ENCODE measurements at places on chromosomes 12 and 14.

DNA sequence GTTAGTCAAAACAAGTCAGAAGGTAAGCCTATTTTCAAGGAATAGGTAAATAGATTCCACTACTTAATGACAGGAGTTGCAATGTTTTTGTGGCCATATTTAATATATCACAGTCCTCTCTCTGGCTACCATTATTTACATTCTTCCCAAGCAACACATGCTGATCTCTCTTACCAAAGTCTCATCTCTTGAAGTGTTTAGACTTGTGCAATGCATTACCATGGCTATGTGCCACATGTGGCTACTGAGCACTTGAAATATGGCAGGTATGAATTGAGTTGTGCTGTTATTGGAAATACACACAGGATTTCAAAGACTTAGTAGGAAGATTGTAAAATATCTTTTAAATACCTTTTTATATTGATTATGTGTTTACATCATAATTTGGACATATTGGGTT is 262.4 kb upstream of the PDE3A start:
- no peak for DNase-seq

GRCh38 chr12:40788276-40788675 is 96.0 kb downstream of the CNTN1 start:
- DNase-seq = no peak

DNA sequence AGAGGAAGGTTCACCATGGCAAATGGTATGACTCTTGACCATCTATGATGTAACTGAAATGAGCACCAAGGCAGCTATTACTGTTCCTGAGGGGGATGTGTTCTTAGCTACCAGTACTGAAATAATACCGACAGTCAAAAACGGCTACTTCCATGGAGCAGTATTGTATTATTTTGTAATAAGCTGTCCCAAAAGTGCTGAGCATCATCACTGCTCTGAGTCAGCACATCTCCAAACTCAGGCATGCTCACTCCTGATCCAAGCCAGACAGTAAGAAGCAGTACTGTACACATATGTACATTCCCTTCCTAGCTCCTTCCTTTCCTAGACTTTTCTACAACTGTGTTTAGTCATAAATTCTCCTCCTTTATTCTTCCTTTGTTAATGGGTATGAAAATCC is 8.6 kb downstream of the VTI1B start:
- DNase-seq = no peak

- no peak for DNase-seq
These were observed 3.5 kb downstream of the RPS6KL1 start for GRCh38 chr14:74919421-74920165.

GRCh38 chr14:69657950-69658355 is 46.6 kb downstream of the SUSD6 start:
- DNase-seq = no peak

DNA sequence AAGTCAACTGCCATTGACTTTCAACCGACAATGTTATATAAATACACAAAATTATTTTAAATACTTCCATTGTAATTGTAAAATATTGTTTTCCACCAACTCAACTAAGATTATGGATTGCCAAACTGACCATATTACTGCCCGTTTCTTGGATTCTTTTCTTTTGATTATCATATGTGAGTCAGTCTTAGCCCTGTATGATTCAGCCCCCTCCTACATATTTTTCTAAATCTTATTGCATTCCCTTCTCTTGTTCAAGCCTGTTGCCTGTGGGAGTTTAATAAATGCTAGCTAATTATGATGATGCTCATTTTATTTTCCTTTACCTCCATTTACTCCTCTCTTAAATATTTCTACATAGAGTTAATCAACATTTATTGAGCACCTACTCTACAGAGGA is 6.8 kb downstream of the RASSF9 start:
- DNase-seq = no peak

- peak; percentile 83 for DNase-seq
These were observed 11.2 kb upstream of the FKBP11 start for GRCh38 chr12:48936379-48936979.

DNA sequence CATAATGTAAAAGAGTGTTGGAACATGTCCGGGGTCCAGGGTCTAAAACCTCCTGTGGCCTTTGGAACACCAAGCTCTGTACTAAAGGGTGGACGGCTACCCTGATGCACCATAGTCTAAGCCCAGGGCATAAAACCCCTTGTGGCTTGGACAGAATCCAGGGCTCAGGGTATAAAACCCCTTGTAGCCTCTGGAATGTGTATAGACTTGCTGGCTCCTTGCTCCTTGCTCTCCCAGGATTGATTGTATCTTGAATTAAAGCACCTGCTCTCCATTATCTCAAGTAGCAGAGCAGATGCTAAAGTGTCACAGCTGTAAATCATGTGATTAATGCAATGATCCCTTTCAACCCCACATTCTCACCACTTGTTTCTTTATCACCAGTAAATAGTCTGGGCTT is 556.5 kb downstream of the LRFN5 start:
- no peak for DNase-seq

- DNase-seq = no peak
These were observed 114.8 kb downstream of the RIMBP2 start for GRCh38 chr12:130601327-130601726.

GRCh38 chr12:52119398-52120254 is 40.1 kb downstream of the SMIM41 start:
- DNase-seq = peak; percentile 41

- no peak for DNase-seq
These were observed 13.5 kb downstream of the PTGER2 start for GRCh38 chr14:52327374-52328226.

GRCh38 chr12:89140141-89140540 is 212.2 kb downstream of the DUSP6 start:
- no peak for DNase-seq

DNA sequence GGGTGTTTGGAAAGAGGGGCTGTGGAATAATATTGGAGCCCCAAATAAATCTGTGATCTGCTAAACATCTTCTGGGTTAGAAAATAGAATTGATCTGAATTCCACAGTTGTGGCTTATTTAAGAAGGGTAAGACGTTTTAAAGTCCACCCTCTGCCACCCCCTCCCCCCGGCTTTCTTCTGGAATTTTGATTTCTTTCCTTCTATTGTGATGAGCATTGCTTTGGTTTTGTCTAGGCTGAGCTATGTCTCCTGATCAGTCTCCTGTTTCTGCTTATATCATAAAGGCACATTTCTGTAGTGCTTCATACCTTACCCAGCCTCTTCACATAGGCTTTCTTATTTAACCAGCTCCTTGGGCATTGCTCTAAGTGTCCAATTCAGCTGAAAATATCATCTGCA is 77.3 kb upstream of the SLC38A2 start:
- DNase-seq = no peak

GRCh38 chr14:104582662-104583061 is 3.1 kb downstream of the C14orf180 start:
- DNase-seq = no peak

- DNase-seq = no peak
These were observed 110.4 kb downstream of the SLC6A15 start for GRCh38 chr12:84802161-84802560.

DNA sequence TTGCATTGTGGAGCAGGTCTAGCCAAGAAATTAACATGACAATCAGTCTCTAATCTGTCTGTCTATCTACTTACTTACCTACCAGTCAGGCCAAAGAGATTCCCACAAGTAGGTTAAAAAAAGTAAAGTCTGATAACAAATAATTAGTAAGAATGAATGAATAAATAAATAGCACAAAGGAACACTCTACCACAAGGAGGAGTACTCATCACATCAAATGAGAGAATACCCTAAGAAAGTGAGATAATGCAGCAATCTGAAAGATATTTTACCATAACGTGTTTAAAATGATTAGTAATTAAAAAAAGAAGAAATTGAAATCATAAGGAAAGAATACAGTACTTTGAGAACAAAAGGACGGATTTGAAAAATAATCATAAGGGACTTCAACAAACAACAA is 187.2 kb downstream of the SYNE2 start:
- DNase-seq = no peak

DNA sequence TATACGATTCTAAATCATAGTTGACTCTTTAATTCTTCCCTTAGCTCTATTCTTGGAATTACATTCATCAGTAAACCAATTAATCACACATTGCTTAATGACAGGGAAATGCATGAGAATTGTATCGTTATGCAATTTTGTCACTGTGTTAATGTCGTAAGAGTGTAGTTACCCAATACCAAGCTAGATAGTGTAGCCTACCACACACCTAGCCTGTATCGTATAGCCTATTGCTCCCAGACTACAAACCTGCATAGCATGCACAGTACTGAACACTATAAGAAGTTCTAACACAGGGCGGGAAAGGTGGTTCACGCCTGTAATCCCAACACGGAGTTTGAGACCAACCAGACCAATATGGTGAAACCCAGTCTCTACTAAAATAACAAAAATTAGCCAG is 24.7 kb downstream of the HNRNPC start:
- DNase-seq = no peak

- DNase-seq = no peak
These were observed 13.4 kb downstream of the LPCAT3 start for GRCh38 chr12:7004840-7005239.

- DNase-seq = no peak
These were observed 24.3 kb downstream of the BTBD6 start for GRCh38 chr14:105272623-105273022.

GRCh38 chr12:118356809-118357256 is 15.9 kb downstream of the TAOK3 start:
- no peak for DNase-seq

DNA sequence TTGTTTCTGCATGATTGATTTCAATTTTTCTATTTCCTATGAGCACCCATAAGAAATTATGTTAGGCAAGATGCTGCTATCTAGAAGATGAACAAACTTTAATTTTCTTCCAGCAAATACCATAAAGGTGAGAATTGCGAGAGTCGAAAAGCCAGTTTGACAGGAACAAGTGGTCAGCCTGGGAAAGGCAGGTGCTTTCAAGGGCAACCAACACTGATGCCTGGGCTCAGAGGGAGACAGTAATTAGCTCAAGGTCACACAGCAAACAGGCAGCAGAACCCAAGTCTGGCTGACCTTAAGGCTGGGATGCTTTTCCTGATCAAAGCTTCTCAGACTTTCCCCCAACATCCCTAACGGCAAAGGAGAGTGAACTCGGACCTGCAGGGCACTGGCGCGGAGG is 6.8 kb upstream of the OTUB2 start:
- no peak for DNase-seq

DNA sequence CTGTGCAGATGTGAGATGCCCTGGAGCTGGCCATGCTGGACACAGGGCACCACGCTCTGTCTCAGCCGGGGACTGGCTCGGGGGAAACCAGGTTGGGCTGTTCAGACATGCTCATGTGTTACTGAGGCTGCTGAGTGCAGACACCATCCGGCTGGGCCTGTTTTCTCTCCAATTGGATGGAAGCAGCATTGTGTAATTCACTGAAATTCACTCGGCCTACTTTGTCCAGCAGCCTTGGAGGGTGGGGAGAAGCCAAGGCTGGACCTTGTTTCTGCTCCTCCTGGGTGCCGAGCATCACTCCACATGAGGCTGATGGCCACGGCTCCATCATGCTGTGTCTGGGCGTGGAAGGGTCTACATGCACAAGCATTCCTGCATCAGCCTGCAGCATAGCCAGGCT is 130.7 kb downstream of the SMOC1 start:
- no peak for DNase-seq

- no peak for DNase-seq
These were observed 120.6 kb upstream of the CDKN3 start for GRCh38 chr14:54275997-54276725.

DNA sequence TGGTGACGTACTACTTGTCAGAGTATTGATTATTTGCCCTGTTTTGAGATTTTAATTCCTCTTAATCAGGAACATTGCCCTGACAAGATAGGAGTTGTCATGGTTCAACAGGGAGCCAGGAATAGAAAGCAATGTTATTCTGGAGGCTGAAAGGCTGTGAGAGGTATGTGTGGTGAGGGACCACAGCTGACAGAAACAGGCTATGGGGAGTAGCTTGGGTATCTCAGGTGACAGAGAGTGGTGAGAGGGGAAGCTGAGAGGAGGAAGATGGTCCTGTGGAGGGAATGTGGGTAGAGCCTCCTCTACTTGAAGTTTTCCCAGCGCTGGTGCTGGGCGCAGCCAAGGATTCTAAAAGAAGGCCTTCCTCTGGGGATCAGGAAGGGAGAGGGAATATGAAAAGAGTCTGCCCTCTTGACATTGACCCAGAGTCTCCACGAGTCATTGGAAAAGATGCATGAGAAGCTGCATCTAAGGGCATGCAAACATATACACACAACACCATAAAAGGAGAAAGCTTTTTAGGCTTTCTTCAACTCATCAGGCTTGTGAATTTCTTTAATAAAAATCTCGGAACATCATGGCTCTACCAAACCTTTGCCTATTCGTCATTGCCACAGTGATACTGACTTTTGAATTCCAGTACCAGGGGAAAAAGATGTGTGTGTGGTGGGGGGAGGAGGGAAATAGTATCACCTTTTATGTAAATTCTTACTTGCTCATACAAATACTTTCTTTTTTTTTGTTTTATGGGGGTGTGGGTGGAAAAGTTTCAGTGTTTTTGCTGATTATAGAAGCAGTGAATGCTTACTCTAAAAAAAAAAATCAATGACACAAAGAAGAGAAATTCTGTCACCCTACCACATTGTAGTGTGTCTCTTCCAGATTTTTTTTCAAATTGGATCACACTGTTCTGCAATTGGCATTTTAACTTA is 39.9 kb upstream of the DHRS7 start:
- no peak for DNase-seq

DNA sequence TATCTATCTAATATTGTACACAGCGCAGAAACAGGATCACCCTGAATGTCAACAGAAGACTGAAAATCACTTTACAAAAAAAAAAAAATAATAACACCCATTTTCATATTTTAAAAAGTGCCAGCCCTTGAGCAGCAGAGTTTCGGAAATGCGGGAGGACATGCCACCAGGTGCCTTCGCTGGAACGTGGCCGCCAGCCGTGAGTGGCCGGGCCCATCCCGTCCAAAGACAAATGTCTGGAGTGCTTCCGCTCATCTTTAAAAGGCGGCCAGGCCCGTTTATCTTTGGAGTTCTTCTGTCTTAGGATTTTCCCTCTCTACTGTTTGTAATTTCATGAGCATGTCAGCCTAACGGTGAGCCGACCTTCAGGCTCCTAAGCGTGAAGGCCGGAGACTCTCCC is 43.5 kb downstream of the LRTM2 start:
- DNase-seq = no peak

GRCh38 chr12:112992541-112993398 is 14.5 kb downstream of the OAS2 start:
- peak; percentile 77 for DNase-seq

DNA sequence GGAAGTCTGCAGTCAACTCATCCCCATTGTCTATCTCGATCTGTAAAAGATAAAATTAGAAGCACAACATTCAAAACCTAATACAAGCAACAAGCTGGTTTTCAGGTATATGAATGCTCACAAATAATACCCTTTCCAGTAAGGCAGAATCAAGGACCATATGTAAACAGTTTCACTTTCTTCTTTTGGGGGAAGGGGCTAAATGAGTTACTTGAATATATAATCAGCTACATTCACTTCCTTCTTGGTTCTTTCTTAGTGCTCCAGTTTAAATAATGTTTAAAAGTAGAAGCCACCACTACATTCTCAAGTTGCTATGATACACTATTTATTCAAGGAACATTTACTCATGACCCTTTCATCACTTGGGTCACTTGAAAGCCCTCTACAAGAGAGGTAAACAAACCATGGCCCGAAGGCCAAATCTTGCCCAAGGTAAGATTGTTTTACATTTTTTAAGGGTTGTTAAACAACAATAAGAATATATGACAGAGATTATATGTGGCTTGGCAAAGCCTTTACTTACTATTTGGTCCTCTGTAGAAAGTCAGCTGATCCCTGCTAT is 10.3 kb downstream of the TWF1 start:
- no peak for DNase-seq
